ENCODE measurements at places on chromosomes 16 and 17.

DNA sequence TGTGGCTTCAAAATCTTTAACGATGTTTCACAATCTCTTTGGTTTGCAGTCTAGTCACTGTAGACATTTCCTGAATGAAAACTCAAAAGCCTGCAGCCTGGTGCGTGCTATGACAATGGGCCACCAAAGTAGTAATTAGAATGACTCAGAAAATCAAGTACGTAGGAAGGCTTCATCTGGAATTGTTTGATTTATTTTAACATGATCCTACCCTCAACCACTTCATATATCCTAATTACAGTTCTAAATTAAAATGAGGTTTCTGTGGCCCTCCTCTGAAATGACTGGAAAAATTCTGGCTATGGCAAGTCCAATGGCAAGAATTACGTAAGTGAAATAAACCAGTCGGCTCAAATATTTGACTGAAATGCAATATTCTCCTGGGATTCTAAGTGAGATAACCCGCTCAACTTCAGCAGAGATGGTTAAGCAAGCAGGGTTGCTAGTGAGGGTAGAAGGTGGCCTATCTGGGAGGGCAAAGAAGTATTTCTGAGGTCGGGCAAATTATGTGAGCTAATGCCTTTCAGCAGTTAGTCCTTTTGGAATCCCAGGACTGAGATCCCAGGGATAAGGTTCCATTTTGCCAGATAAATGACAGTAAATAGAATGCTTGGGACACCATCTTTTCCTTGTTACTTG lies 145.6 kb upstream of the MYOCD start:
- DNase-seq: no peak

GRCh38 chr17:28503420-28503819 lies 2.7 kb upstream of the FOXN1 start:
- DNase-seq: no peak

GRCh38 chr17:72840019-72840418 lies 252.5 kb downstream of the SLC39A11 start:
- DNase-seq: no peak

- DNase-seq: peak; percentile 69
Observed at GRCh38 chr17:56977673-56978395, at the start of gene SCPEP1. TSS of gene SCPEP1 (plus strand) at chr17:56978131. CDS start at chr17:56978160, 29 bp downstream.

DNA sequence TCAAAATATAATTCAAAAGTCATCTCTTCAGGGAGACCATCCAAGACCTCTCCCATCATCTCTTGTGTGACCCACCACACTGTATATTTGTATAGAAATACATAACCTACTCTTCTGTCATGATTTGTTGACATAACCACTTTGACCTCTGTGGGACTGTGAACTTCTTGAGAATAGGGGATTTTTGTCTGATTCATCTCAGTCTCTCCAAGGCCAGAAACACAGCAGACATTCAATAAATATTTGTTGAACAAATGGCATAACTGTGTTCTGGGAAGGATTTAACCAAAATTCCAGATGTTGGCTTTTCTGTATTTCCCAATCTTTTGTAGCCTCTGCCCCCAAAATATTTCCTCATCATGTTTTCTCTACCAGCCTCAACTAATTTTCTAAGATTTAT lies 169.7 kb downstream of the CDH11 start:
- no peak for DNase-seq

- DNase-seq: no peak
Observed at GRCh38 chr17:77147357-77147801, 6.6 kb downstream of the SEC14L1 start.

DNA sequence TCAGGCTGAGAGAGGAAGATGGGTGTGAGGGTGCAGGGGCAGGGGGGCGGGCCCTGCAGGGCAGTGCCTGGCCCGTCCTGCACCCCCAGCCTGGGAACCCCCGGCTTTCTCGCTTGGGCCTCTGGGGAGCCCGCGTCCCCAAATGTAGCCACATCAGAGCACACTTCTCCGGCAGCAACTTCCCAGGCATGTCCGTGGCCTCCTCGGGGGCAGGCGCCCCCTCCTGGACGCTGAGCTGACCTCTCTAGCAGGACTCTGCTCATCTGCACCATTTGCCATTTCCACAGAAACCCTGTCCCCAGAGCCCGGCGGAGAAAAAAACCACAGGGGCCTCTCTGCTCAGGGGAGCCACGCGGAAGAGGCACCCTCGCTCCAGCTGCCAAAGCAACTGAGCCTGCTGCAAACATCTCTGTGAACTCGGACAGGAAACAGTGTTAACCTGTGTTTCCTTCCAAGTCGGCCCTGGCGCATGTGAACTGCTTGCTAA lies 63.4 kb downstream of the KLHDC4 start:
- DNase-seq: peak; percentile 22

DNA sequence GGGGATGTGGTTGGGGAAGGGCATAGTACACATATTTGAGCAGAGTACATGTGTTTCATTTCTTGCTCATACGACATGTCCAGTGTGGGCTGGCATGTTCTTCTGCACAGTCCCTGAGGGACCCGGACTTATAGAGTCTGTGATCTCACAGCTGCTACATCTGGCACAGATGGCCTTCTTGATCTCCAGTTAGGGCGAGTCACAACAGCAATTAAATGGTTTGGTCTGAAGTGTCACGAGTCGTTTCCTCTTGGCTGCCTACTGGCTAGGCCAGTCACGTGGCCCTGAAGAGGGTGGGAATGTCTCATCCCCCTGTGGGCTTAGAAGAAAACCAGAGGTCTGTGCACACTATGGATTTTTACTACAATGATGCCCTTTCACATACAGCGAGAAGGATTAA lies 443.6 kb downstream of the WWOX start:
- DNase-seq: no peak

DNA sequence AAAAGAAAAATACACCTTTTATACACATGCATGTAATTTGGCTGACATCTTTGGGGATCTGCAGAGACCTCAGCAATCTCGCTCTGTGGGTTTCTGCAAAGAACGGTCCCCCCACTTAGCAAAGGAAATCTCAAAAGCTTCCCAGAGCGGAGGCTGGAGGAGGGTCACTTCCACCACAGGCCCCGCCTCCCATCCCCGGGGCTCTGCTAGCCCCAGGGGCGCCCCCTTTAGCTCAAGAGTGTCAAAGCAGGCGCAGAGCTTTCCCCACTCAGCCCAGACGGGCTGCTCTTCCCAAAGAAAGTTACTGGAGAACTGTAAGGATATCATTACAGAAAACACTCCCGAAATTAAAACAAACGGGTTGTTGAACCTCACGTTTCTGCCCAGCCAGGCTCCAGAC lies 11.4 kb downstream of the SLC13A5 start:
- DNase-seq: no peak

DNA sequence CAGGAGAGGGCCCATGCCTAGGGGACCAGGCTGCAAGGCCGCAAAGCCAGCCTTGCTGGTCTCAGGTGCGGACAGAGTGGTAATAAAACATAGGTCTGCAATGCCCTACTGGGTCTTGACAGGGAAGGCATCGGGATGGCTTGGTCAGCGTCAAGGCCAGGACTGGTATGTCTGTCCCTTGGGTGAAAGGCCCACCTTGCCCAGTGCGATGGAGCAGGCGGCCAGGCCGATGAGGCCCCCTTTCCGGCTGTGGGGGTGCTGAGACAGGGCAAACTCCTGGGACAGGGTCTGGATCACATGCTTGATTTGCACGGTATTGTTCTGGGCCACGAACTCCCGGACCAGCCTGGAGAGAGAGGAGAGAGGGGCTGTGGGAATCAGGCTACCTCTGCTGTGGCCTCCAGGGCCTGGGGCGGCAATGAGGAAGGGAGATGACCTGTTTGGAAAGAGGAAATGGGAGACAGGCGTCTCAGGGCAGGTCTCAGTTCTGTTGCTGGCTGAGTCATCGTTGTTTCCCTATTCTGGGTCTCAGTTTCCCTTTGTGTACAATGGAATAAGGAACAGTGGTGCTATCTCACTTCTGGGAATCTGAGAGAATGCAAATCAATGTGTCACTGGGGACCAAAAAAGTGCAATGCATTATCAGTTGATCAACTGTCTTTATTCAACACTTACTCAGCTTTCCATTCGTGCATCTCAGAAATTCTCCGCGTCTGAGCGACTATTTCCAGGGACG lies 14.8 kb downstream of the VAC14 start:
- no peak for DNase-seq

DNA sequence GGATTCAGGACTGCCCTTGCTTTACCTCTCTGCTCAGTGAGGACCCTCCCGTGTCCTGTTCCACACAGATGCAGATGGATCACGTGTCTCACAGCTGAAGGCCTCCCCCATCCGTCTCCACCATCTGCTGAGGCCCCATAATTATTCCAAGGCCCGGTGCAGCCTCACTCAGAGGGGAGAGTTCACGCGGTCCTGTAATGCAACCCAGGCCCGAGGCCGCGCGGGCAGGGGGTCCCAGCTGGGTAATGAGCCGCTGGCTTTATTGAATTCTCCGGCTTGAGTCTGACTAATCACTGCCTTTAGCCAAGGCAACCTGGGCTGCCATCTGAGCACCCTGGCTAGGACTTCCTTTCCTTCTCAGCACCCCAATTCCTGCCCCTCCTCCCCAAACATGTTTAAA lies 4.4 kb upstream of the WFIKKN2 start:
- DNase-seq: no peak

DNA sequence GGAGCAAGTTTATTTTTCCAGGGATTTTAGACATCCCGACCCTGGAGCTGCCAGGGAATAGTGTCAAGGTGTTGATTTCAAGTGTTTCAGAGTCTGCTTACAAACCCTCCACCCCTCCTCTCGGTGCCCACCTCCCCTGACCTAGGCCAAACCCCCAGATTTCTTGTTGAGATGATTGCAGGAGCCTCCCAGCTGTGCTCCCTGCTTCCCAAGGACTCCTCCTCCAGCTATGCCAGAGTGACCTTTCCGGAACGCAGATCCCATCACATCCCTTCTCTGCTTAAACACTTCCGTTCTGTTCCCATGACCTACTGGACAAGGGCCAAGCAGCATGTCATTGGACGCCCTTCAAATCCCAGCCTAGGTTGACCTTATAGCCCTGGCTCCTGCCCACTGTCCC lies 23.7 kb upstream of the CDH1 start:
- DNase-seq: no peak

DNA sequence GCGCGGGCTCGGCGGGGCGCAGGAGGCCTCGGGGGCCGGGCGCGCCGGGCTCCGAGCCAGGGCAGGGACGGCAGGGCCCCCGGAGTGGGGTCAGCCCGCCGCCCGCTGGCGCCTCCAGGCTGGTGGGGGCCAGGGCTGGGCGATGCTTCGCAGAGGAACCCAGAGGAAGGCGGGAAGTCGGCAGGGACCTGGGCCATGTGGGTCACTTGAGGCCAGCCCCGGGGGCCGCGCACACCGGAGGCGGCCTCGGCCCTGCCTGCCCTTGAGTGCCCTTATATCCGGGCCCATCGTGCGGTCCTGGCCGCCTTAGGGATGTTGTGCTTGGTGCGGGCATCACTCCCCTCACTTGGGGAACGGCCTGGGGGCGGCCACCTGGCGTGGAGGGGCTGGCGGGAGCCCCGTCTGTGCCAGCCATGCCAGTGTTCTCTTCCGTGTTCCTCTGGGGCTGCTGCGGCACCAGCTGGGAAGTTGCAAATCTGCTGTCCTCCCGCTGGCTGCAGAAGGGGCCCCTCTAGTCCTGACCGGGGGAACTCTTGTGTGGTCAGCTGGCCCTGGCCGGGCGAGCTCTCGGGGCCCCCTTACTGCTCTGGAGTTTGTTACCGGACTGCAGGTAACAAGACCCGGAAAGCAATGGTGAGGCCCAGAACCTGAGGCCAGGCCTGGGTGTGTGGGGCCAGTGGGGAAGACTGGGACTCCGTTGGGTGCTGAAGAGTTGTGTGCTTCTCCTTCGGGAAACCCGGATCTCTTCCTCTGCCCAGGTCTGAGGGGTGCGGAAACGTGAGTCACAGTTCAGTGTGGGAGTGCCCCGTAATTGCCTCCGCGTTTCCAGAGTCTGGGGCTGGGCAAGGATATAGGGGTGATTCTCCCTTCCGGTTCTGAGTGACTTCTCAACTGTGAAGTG lies 849 bp downstream of the CAPN15 start:
- DNase-seq: no peak

GRCh38 chr17:17151962-17152361 lies 54.2 kb downstream of the PLD6 start:
- DNase-seq: no peak

DNA sequence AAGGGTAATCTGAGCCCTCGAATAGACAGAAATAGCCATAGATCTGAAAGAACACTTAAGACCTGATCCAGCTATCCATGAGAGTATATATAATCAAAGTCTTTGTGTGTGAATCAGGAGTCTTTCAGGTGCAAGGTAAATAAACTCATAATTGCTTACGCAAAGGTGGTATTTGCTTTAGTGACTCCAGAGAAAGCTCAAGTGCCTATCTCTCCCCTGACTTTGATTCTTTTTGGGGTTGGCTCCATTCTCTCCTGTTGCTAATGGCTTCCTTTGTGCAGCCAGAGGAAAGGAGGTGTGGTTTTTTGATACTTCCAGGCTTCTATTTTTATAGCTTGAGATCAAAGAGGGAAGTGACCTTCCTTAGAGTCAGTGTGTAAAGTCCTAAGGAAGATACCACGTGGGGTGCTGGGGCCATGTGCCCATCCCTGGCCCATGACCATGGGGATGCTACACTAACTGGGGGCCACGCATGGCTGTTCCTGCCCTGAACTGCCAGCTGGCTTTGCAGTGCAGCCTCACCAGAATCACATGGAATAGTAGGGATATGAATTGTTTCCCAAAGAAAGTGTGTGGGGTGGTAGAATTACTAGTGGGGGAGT lies 45.8 kb downstream of the TENT4B start:
- no peak for DNase-seq

- DNase-seq: no peak
Observed at GRCh38 chr17:32266389-32267301, 1.0 kb downstream of the RHBDL3 start.

GRCh38 chr16:6216836-6217235 lies 1115.8 kb upstream of the RBFOX1 start:
- DNase-seq: no peak

- no peak for DNase-seq
Observed at GRCh38 chr16:28096983-28097899, 33.7 kb upstream of the GSG1L start.

DNA sequence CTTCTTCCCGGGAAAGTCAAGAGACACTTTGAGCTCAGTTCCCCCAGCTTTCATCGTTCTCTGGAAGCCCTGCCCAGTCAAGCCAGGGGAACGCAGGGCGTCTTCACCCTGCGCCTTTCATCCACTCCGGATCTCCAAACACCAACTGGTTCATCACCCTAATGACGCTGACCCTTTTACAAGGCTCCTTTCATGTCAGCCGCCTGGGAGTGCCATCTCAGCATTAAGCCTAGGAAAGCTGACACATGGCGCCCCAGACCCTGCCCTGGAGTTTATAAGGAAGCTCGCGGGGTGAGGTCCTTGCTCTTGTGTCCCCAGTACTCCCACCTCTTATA lies 594 bp upstream of the DNAJC7 start:
- no peak for DNase-seq

- no peak for DNase-seq
Observed at GRCh38 chr17:57739402-57740234, 5.5 kb downstream of the CCDC182 start.

All from stimulated activated CD4-positive, alpha-beta T cell treated with anti-CD3 and anti-CD28 coated beads, Interleukin-15, amount 100 ng/mL, for 48 hours (primary cell).